ENCODE measurements at places on chromosomes 3 and 15.

GRCh38 chr3:88033079-88033478 is 25.7 kb downstream of the CGGBP1 start:
- DNase-seq, result no peak

GRCh38 chr3:63995086-63995485 is 28.2 kb downstream of the PSMD6 start:
- no peak for DNase-seq

DNA sequence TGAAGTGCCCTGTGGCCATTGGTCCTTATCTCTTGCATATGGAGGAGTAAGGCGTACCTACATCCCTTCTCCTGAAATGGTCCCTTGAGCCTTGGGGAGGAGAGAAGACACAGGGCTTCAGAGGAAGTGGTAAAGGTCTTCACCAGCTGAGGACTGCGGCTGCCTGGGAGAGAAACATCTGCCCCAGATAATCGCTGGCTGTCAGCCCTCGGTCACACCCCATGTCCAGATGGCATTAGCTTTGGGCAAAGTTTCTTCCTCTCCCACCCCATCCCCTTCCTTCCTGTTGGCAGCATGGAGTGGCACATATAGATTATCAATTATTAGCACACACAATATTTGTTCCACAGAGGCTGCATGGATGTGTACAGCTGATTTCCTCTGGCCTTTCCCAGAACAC is 61.6 kb downstream of the LRTM1 start:
- DNase-seq, result no peak

GRCh38 chr15:77532846-77533245 is 99.9 kb downstream of the LINGO1 start:
- DNase-seq, result no peak

DNA sequence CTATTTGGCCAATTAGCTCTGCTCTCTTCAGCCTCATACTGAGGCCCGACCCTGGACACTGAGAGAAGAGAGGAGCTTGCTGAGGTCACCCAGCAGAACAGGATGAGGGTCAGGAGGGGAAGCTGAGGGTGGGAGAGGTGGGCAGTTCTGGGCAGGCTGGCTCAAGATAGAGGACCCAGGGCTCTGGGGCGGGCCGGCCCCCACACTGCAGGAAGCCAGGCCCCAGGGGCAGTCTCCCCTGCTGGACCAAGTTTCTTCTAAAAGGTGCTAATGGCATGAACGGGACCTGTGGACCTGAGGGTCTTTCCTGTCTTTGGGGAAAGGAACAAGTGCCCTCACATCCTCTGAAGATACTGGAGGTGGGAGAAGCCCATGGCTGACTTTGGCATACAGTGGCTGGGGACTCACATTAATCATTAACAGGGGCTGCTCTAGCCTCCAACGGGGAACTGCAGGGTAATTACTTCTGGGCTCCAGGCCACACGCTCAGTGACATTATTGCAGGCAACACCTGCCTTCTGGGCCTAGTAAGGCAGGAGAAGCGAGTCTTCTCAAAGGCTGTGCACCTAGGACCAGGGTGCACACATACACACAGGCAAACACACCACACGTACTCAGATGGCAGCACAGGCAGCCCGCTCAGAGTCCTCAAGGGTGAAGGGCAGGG is 10.6 kb downstream of the HCN4 start:
- no peak for DNase-seq

GRCh38 chr15:85563328-85563727 is 182.9 kb downstream of the AKAP13 start:
- peak; percentile 42 for DNase-seq

DNA sequence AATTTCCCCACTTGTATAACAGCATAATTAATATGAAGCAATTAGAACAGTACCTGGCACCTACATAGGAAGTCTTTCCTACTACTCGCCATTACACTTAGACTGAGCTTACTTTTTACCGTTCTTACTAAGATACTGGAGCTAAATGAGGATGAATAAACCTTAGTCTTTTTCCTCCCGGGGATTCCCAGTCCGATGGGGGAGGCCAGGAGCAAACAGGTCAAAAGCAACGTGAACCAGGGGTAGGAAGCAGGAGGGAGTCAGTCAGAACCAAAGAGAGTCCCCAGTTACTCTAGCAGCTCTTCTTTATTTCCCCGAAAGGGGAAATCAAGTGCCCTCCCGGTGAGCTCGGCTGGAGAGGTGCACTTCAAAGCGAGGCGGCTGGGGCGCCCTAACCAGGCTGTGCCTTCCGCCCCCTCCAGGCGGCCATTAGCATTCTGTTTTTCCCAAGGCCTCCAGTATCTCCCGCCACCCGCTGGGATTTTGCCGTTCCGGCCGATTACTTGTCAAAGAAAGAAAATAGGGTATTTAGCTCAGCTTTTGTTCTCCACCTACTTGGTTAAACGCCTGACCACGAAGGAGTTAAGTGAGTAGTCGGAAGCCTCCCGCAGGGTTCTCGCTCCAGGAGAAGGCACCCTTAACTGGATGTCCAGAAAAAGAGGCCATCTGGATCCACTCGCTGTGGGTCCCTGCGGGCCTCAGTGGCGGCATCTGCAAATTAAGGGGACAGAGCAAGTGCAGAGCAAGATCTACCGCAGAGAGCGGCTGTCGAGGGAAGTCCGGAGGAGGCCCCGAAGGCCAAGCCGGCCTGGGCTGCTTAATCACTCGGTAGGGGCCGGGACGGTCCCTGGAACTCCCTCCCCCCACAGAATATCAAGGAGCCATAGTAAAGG is 6.3 kb upstream of the EOMES start:
- DNase-seq, result no peak

GRCh38 chr15:23467110-23467600 is 20.1 kb upstream of the GOLGA6L2 start:
- peak; percentile 10 for DNase-seq

DNA sequence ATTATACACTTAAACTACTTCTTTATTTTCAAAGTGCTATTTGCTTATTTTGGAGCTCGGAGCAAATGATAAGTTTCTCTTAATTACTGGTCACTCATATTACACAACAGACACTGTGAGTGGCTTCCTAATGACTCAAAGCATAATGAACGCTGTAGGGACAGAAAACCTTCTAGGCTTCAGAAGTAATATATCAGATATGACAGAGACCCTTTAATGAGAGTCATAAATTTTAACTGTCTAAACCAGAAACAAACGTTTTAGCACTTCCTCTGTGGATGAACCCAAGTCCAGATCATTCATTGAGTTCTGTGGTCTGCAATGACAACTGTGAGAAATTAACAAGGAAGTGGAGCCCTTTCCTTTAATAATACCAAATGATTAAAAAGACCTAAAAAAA is 66.6 kb downstream of the ARPP21 start:
- no peak for DNase-seq

Data from AG09309 (cell line).